ENCODE measurements at places on chromosomes 7 and 10. TPM values are rescaled to one million over a fixed set of nuclear protein-coding genes. Genes with fewer than 3 reads are reported as not detected.

GRCh38 chr7:158028290-158028941 lies 559.2 kb downstream of the PTPRN2 start:
- no peak for DNase-seq

GRCh38 chr7:74256491-74257408 lies 2.6 kb upstream of the RFC2 start:
- DNase-seq = no peak

GRCh38 chr10:102522874-102523249 lies 19.1 kb downstream of the SUFU start:
- no peak for DNase-seq

The TMEM273 gene
- 3.5 TPM for total RNA-seq

The CHRM2 gene
- not detected for total RNA-seq

The FGL2 gene
- total RNA-seq = 3.0 TPM

DNA sequence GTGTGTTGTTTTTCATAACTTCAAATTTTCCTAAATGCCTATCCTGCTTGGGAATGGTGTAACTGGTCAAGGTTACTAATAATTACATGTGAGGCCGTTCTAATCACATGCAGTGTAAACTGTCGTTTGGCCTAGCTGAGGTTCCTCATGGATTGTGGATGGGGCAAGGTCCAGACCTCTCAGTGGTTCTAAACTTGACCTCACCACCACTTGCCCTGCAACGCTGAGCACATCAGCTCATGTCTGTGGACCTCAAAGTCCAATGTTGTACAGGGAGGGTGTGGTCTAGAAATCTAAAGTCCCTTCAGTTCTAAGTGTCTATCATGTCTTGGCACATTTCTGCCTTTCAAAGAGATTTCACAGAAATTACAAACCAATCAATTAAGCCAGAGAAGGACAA lies 15.6 kb downstream of the RBP3 start:
- no peak for DNase-seq

DNA sequence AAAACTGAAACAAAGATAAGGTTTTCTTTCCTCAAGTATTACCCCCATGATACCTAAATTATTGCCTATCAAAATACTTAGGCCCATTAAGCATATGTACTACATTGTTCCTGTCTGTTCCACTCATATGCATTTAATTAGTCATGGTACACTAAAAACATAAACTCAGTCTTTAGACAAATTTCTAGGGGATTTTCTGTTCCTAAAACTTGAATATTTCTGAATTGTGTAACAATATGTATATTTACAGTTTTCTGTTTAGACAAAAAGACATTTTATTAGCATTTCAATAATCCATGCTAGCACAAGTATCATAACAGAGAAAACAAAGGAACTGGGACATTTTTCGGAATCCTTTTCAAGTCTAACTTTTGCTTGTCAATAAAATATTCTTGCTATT lies 234.2 kb downstream of the CRPPA start:
- no peak for DNase-seq

DNA sequence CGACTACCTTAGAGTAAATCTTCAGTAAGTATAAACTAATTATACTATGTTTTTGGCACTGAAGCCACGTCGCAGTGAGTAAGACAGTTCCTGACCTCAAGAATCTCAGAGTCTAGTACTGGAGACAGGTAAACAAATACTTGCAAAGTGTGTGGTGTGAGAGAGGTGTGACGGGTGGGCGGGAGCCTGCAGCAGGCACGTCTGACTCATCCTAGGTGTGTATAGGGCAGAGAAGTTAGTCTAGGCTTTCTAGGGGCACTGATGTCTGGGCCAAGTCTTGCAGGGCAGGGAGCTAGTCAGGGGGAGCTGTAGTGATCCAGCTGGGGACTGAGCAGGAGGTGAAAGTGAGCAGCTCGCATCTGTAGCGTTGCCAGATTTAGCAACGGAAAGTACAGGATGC lies 35.9 kb upstream of the SFTPD start:
- DNase-seq = no peak

The C10orf95 gene
- total RNA-seq = not detected

DNA sequence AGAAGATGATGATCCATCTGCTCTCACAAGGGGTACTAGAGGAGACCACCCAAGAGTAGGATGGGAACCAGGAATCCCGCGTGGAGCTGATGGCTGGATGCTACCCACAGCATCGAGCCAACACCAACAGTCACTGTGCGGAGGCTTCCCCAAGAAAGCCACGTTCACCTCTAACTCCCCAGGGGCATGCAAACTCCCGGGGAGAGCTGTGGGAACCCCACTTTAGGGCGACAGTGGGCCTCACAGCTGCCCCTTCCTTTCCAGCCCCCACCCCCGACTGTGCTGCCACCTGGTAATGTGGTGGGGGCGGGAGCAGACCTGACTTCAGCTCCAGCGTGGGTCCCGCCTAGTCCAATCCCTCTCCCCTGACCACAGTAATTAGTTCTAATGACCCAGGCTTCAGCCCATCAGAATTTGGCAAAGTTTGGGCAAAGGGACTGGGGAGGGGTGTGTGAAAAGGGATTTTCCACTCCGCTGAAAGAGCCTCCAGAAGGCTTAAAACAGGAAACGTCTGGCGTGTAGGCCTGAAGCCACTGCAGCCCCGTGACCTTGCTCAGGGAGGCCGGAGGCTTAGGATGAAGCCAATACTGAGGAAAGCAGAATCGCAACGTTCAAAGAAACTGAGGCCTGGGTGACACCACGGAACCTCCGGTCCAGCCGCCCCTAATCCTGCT lies 20.3 kb downstream of the ASB13 start:
- no peak for DNase-seq

GRCh38 chr10:30974773-30975415 lies 56.8 kb downstream of the ZNF438 start:
- DNase-seq = no peak

DNA sequence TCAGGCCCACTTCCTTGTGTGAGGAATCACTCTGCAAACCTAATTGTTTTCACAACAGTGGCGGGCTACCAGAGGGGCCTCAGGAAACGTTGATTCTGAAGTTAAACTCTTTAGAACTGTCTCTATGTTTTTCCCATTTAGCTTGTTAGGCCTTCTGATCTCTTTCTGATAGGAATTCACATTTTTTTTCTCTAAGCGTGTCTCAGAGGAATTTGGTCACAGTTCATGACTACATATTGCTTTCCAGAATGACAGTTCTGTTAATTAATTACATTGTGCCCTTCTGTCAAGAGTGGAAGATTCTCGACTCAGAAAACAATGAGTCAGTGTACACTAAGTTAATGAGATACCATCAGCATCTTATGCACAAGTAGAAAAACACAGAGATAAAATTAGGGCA lies 469.2 kb upstream of the C7orf33 start:
- no peak for DNase-seq

GRCh38 chr10:36114913-36115312 lies 472.8 kb upstream of the FZD8 start:
- no peak for DNase-seq

The ZKSCAN1 gene
- 38.6 TPM for total RNA-seq

Measured in psoas muscle (tissue), 8 donors.